ENCODE measurements at places on chromosomes 5 and 9. TPM values are rescaled to one million over a fixed set of nuclear protein-coding genes. Genes with fewer than 3 reads are reported as not detected.

DNA sequence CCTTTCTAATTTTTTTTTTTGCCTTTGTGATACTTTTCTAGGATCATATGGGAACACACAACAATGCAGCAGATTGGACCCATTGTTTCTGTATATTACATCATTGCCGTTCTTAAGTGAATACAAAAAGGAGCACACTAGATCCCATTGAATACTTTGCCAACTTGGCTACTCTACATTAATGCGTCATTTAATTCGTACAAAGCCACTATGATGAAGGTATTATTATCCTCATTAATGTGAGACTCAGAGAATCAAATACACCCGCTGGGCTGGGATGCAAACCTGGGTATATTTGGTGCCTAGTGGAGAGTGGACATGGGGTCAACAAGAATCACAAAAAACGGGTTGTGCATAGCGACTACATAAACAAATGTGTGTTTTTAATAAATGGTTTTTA is 31.9 kb downstream of the OR2K2 start:
- H3K27ac ChIP-seq: no peak overlapping the region
- H3K4me3 ChIP-seq: no peak overlapping the region
- no peak for DNase-seq
- no peaks in the 10 kb centered on the region for H3K4me1 ChIP-seq

Gene FOXD4L5
- not detected for total RNA-seq

- no peaks in the 10 kb centered on the region for H3K4me1 ChIP-seq
- no peaks in the 10 kb centered on the region for H3K36me3 ChIP-seq
- DNase-seq: no peak
- no peaks in the 10 kb centered on the region for H3K27me3 ChIP-seq
- H3K27ac ChIP-seq: no peak overlapping the region
Measured at GRCh38 chr5:175253597-175253996, 190.4 kb downstream of the DRD1 start.

DNA sequence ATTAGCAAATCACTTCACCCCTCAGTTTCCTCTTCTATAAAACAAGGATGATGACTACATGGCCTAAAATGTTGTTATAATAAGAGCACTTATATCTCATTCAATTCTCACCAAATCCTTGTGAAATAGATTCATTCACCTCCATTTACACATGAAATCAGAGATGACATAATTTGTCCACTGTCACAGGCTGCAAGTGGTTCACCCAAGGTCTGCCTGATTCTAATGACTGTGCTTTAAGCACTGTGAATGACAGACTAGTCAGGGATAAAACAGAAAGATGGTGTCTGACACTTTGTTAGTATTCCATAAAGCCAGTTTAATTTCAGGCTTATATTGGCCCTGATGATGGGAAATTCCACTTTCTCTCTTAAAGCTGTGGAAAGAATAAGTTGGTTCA is 209.5 kb downstream of the MAPKAP1 start:
- H3K27me3 ChIP-seq: no peaks in the 10 kb centered on the region
- H3K4me1 ChIP-seq: no peaks in the 10 kb centered on the region
- H3K36me3 ChIP-seq: no peaks in the 10 kb centered on the region
- H3K27ac ChIP-seq: no peak overlapping the region
- no peak for DNase-seq

DNA sequence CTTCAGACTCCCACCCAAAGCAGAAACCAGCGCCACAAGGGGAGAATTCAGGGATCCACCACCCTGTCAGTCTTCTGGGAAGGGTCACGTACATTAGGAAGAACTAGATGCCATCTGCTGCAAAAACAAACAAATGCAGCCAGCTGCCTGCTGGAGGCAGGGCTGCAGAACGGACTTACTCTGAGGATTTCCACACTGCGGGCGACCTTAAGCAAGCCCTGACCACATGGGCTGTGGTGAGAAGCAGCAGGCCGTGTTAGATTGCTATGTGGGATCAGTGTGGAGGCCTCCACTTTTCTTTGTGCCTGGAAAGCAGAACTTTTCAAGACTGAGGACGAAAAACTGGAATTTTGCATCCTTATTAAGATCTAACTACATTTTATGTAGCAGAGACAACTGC is 13.4 kb upstream of the LTC4S start:
- no peaks in the 10 kb centered on the region for H3K4me1 ChIP-seq
- H3K4me3 ChIP-seq: no peak overlapping the region
- H3K27ac ChIP-seq: no peak overlapping the region
- H3K27me3 ChIP-seq: no peaks in the 10 kb centered on the region
- no peak for DNase-seq

- no peak overlapping the region for H3K4me3 ChIP-seq
- no peak for DNase-seq
- H3K36me3 ChIP-seq: no peaks in the 10 kb centered on the region
- H3K4me1 ChIP-seq: no peaks in the 10 kb centered on the region
- no peaks in the 10 kb centered on the region for H3K27me3 ChIP-seq
- no peak overlapping the region for H3K27ac ChIP-seq
Measured at GRCh38 chr9:17761984-17762676, 183.3 kb downstream of the SH3GL2 start.

DNA sequence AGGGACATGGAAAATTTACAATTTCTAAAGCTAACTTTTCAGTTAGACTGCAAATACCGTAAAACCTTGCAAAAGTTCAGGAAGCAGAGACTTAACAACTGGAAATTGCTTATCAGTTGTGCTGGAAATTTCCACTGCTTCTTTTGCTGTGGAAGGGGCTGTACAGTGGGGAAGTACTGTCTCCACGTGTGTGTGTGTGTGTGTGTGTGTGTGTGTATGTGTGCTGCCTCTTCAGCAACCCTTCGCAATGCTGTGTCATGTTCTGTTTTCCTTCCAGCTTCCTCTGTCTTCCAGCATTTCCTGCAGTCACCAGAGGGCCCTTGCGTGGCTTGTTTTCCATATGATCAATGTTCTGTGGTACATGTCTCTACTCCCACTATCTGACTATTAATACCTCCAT is 87.5 kb upstream of the RANBP3L start:
- H3K4me1 ChIP-seq: no peaks in the 10 kb centered on the region
- no peaks in the 10 kb centered on the region for H3K27me3 ChIP-seq
- H3K27ac ChIP-seq: no peak overlapping the region
- DNase-seq: no peak

Gene RAPGEF6
- 25.9 TPM for total RNA-seq

Gene SRD5A1
- total RNA-seq: 16.2 TPM
